ENCODE measurements at places on chromosomes 1 and 21.

DNA sequence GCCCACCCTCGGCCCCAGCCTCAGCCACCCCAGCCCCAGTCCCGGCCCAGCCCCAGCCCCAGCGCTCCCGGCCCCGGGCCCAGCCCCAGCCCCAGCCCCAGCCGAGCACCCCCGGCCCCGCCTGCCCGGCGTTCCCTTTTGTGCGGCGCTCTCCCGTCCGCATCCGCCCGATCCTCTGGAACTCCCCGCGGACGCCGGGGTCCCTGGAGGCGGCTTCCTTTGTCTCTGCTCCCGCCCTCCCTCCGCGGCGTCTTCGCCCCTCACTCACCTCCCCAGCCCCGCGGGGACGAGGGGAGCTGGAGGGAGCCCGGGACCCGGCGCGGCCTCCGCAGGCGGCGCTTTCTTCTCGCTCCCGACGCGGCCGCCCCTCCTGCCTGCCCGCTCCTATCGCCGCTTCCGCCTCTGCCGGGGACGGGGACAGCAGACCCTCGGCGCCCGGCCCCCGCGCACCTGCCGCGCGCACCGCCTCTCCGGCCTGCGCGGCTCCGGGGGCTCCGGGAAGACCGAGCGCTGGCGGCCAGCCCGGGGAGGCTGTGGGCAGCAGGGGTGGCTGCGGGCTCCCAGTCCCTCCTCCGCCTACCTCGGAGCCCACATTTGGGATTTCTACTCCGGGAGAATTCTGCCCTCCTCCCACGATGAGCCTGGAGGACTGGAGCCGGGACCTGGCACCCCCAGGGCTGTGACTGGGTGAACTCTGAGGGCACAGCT is 14.0 kb downstream of the AGRN start:
- no peak for DNase-seq

DNA sequence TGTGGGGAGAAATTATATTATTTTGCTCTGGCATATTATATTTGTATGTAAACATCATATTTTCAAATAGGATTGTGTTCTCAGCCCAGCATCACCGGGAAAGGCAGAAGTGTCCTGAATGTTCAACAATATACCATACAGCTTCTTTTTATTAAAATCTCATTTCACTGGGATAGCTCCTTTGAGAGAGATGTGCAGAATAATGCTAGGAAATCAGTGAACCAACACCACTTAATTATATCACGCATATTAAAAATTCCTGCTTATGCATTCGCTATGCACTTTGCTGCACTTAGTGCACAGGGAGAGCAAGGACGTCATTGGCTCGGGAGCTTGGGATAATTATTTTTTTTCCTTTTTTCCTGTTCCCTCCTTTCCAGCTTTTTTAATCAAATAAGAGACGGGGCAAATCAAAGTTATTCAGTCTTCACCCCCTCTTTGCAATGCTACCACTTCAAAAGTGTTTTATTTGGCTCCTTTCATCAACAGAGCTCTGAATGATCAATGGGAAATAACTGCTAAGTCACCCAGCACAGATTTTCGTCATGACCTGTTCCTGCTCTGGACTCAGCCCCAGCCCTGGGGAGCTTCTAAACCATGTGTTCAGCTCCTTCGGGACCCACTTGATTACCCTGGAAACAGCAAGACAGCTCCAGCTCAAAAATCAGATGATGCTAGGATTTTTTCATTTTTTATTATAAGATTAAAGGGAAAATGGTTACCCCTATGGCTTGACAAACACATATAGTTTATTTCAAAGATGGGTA is 165.5 kb upstream of the DUSP10 start:
- no peak for DNase-seq

DNA sequence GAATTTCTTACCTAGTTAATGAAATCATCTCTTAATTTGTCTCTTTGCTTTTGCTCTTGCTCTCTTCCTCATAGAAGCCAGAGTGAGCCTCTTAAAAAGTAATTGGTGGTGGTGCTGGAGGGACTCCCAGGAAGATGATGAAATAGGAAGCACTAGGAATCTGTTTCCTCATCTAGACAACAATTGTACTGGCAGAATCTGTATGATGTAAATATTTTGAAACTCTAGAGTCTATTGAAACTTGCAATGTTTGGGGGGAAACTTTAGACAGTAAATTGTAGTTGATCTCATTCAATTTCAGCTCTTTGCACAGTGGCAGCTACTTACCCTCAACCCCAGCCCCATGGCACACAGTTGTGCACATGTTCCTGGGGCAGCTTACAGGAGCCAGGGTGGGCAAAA is 10.6 kb downstream of the RGSL1 start:
- no peak for DNase-seq

DNA sequence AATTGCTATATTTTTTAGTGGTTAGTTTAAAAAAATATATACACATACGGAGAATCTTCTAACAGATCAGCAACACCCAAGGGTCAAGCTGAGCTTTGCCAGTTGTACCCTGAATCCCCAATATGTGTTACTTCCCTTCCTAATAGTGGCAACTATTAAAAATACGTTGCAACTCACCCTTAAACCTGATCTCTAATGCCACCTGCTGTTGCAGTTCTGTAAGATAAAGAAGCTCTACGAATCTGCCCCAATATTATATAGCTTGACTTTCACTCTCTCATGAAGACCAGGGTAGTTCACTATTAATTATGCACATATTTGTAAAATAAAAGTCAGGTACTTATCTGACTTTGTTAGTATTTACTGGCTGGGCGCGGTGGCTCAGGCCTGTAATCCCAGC is 58.4 kb downstream of the ASH1L start:
- no peak for DNase-seq

DNA sequence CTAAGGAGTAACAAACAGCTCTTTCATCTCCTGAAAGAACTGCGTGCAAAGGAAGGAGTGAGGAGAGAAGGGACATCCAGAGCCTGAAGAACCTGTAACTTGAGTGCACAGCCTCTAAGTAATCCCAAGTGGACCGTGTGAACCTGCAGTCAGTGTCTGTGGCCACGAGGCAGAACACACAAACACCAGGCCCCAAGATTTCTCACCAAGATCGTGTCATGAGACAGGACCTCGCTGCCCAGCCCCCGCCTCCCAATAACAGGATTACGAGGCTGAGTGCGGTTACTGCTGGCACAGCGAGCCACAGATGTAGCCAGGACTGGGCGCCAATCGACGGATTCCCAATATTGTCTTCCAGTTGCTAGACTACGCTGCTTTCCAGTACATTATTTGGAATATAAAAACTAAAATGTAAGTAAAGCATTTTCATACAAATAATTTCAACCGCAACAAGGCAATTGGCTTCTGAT is 101.3 kb upstream of the SLC25A33 start:
- DNase-seq, result no peak

GRCh38 chr1:61222240-61222639 is 139.9 kb downstream of the NFIA start:
- no peak for DNase-seq

DNA sequence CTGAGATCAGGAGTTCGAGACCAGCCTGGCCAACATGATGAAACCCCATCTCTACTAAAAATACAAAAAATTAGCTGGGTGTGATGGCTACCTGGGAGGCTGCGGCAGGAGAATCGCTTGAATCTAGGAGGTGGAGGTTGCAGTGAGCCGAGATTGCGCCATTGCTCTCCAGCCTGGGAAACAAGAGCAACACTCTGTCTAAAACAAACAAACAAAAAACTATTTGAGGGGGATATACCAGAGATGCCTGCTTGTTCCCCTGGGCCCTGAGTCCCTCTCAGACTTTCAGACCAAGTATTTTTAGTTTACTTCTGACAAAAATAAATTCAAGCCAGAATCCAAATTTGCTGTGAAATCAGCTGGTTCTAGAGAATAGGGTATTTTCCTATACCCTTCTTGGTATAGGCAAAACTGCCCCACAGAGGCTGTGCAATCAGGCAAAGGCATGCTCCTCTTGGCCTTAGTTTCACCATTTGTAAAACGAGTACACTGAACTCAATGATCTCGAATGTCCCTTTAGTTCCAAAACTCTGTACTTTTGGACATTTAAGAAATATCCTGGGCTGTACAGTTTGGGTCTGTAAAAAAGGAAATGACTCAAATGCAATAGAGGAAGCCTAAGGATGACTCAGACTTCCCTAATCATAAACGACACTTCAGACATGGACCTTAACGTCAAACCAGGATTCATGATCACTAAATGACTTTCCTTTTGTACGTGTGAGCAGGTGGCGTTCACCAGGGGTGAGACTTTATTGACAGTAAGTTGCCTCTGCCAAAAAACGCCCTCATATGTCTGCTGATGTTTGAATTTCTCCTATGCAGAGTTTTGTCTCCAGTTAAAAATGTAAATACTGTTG is 16.1 kb downstream of the ENSA start:
- DNase-seq, result peak; percentile 84

- no peak for DNase-seq
These were observed 15.6 kb downstream of the PRKAB2 start for GRCh38 chr1:147156642-147157041.

- no peak for DNase-seq
These were observed 27.2 kb upstream of the NPPB start for GRCh38 chr1:11885916-11886315.

- no peak for DNase-seq
These were observed 34.9 kb upstream of the NFASC start for GRCh38 chr1:204835737-204836136.
